ENCODE measurements at places on chromosomes 6 and 20. TPM values are rescaled to one million over a fixed set of nuclear protein-coding genes. Genes with fewer than 3 reads are reported as not detected.

CD40 gene
- total RNA-seq = 3.2 TPM

POU3F2 gene
- not detected for total RNA-seq

FERMT1 gene
- 0.17 TPM for total RNA-seq

TRIM10 gene
- 0.37 TPM for total RNA-seq

TNXB gene
- 6.1 TPM for total RNA-seq

DNAH8 gene
- total RNA-seq = 0.12 TPM

SLC52A3 gene
- not detected for total RNA-seq

ATP6V1G2 gene
- 1.4 TPM for total RNA-seq

TRIM31 gene
- not detected for total RNA-seq

LGSN gene
- total RNA-seq = not detected

CLVS2 gene
- total RNA-seq = not detected

AGER gene
- 34.1 TPM for total RNA-seq

SIRPG gene
- total RNA-seq = 70.7 TPM

CCN6 gene
- not detected for total RNA-seq

ZNF391 gene
- 0.76 TPM for total RNA-seq

CYP39A1 gene
- total RNA-seq = not detected

SNPH gene
- 6.1 TPM for total RNA-seq

NKAIN2 gene
- total RNA-seq = not detected

CRISP2 gene
- not detected for total RNA-seq

SMLR1 gene
- not detected for total RNA-seq

EYS gene
- total RNA-seq = not detected

MMP24 gene
- total RNA-seq = 0.12 TPM

PDYN gene
- total RNA-seq = not detected

LPA gene
- 0.02 TPM for total RNA-seq

EPPIN gene
- total RNA-seq = not detected

SNRPB2 gene
- total RNA-seq = 96.5 TPM

RPL7L1 gene
- total RNA-seq = 96.8 TPM

PPARD gene
- 21.9 TPM for total RNA-seq

BCAS1 gene
- total RNA-seq = not detected

TBC1D22B gene
- total RNA-seq = 26.8 TPM

ULBP1 gene
- 2.0 TPM for total RNA-seq

TSPYL4 gene
- 17.6 TPM for total RNA-seq

DNAAF9 gene
- total RNA-seq = 1.9 TPM

SLC26A8 gene
- not detected for total RNA-seq

RNF8 gene
- total RNA-seq = 26.1 TPM

GRIK2 gene
- not detected for total RNA-seq

NKX2-4 gene
- total RNA-seq = not detected
